ENCODE measurements at places on chromosomes 4 and X.
A peak's percentile ranks its signal among the peaks of the same experiment; 100 is the strongest.

GRCh38 chrX:15758140-15758539 is 20.1 kb downstream of the CA5B start:
- ATAC-seq, result no peak

DNA sequence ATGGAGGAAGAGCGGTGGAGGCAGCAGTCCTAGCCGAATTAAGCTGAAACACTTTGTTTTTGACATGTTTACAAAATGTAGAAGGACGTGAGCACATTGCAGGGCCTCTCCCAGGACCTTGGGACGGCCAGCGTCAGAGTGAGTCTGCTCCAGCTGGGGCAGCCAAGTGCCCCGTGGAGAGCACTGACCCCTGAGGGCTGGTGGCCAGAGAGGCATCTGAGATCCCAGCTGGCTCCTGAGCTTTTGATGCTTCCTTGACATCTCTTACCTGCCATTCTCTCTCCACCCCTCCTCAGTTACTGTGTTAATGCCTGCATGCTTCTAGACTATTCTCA is 24.7 kb downstream of the NAT8L start:
- no peak for ATAC-seq

GRCh38 chr4:161936625-161937550 is 226.9 kb downstream of the FSTL5 start:
- no peak for ATAC-seq

DNA sequence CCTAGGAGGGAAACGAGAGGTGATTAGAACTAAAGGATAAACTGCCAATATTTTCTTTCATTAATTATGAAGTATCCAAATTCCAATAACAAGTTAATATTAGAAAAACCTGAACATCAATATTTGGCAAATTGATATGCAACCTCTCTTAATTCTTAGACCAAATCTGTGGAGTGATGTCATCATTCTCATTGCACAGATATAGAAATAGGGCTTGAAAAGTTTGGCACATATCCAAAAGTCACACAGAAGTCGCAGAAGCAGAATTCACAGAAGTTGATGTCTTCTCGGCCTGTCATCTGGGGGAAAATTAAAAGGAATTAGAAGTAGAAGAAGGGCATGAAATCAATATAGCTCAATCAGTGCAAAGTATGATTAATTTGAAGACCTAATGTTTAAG is 36.9 kb downstream of the ENPEP start:
- no peak for ATAC-seq

GRCh38 chrX:30795981-30796958 is 92.8 kb downstream of the TAB3 start:
- no peak for ATAC-seq

DNA sequence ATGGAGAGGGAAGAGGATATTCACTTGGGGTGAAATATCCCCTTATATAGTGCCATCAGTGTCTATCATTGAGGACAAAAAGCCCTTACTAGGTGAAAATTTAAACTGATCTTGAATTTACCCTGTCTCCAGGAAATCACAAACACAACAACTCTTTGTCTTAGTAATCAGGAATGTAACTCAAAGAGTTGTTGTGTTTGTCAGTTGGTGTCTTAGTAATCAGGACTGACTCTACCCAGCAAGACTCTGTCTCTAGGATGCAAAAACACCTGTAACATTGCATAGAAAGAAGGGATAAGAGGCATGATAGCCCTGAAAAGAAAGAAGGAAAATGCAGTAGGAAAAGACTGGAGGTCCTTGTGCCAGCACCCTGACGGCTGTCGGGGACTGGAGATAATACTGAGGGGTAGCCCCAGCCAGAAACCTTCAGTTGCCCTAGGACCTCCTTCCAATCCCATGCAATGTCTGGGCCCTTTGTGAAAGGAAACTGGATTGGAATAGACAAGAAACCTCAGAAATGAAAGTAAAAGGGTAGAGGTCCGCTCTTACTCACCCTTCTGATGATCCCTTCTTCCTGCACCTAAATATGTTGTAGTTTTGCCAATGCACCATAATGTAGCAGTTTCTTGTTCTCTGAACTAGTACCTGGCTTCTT is 45.3 kb downstream of the HMGB2 start:
- no peak for ATAC-seq

GRCh38 chr4:150258569-150258968 is 180.3 kb downstream of the DCLK2 start:
- peak; percentile 6 for ATAC-seq

- peak; percentile 13 for ATAC-seq
Observed at GRCh38 chrX:49041744-49042580, 1.2 kb downstream of the TFE3 start.

- no peak for ATAC-seq
Observed at GRCh38 chr4:145299380-145300076, 119.1 kb upstream of the OTUD4 start.

GRCh38 chr4:126023896-126024295 is 709.1 kb downstream of the FAT4 start:
- no peak for ATAC-seq

DNA sequence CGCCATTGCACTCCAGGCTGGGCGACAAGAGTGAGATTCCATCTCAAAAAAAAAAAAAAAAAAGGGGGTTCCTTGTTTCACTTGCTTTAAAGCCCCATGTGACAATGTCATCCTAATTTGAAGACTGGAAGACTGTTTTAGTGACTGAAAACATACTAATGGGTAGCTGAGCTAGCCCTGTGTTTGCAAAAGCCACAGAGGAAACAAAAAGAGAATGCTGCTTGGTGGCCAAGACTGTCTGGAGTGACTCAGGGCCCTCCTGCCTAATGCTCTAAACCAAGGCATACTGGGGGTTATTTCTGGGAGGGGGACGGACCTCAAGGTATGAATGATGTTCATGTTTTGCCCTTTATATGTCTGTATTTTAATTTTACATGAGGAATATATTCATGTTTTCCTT is 16.0 kb downstream of the HPSE start:
- ATAC-seq, result no peak

DNA sequence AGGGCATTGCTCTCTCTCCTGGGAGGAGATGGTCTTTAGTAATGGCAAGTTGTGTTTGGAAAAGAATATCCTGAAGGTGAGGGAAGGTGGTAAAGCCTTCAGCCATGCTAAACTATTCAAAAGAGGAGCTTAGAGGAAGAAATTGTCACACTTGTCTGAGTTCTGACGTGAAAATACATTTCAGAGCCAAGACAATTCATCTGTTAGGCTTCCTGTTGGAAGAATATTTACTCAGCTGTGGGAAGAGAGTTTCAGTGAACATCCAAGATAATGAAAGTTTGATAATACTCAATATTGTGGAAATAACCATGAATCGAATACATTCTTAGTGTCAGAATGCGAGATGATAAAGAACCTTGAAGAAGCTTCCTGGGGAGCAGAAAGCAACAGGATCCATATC is 143.3 kb downstream of the GPAT3 start:
- no peak for ATAC-seq

GRCh38 chr4:8893624-8894423 is 22.2 kb upstream of the HMX1 start:
- ATAC-seq, result no peak

GRCh38 chrX:66005830-66006449 is 33.9 kb downstream of the VSIG4 start:
- ATAC-seq, result no peak

- no peak for ATAC-seq
Observed at GRCh38 chrX:136582624-136583023, 50.6 kb downstream of the VGLL1 start.

GRCh38 chr4:54902976-54903375 is 222.4 kb downstream of the KDR start:
- no peak for ATAC-seq

- ATAC-seq, result no peak
Observed at GRCh38 chr4:70138751-70139150, 15.3 kb upstream of the PRR27 start.

DNA sequence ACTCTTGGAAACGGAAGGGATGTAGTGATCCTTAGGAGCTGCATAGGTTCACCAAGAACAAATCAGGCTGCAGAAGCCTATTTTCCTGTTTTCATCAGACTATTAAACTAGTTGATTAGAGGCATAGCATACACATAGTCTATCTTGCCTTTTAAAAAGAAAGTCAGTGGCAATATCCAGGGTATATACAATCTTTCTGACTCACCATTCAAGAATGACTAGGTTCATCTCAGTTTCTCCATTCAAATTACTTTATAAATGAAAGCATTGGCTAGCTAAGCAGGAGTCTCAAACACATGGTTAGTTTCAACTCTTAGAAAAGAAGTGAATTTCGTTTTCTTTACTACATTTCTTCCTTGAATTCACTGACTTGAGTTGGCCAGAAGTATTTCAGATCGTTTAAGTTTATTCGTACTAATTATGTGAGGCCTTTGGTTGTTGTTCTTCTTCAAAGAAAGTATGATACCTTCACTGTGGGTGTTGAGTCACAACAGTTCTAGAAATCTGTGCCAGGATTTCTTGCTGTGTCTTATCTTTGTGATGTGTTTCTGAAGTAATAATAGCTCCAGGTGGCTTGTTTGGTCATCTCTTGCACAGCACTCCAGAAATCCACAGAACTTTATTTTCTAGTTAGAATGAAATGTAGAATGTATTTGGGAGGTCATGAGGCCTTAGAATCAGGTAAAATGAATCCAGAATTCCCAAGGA is 88.2 kb downstream of the AWAT2 start:
- no peak for ATAC-seq

GRCh38 chr4:5734853-5735252 is 23.9 kb downstream of the EVC start:
- ATAC-seq, result peak; percentile 26

- no peak for ATAC-seq
Observed at GRCh38 chr4:147651563-147651962, 32.4 kb downstream of the PRMT9 start.

DNA sequence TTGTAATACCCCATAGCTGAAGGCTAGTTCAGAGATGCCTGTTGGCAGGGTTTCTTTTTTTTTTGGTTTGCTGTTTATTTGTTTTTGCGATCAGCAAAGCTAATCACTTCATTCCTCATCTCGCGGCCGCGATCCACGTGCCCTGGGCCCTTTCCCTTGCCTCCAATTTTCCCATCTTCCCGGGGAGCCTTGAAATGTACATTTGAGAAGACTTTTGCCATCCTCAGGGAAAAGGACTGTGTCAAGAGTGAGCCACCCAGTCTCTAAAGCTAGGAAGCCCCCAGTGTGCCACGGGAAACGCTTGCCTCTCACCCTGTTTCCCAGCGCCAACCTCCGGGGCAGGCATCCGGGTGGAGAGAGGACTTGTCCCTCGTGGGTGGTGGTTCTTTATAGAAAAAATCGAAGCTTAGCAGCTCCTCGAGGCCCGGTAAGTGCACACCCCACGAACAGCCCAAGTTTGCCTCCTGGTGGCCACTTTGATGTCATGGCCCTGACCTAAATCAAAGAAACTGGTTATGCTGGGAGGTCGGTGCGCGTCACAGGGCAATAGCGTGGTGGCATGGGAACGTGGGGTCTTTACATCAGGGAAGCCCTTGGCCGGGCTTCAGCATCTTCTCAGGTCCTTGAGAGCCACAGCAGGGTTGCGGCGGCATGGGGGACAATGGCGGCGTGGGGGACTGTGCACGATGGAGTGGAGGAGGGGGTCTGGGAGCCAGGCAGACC is 42.0 kb downstream of the MAP7D3 start:
- ATAC-seq, result peak; percentile 27

DNA sequence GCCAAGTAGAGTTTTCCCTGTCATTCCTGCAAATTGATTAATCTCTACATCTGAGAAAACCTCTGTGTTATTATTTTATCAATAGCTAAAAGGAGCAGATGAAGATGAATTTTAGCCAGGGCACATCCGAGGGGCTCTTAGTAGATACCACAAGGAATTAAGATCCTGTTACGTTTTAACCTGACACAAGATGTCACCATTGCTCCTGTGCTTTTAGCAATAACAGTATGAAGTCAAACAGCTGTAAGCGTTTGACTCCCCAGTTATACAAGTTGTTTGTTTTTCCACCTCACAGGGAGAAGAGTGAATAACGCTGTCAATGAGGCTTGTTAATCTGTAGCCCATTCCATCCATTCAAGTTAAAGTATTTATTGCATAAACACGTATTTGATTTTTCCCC is 76.0 kb upstream of the AP1S2 start:
- no peak for ATAC-seq

GRCh38 chrX:9794495-9794894 is 8.3 kb downstream of the SHROOM2 start:
- no peak for ATAC-seq

- no peak for ATAC-seq
Observed at GRCh38 chrX:133307637-133308498, 89.7 kb upstream of the TFDP3 start.

DNA sequence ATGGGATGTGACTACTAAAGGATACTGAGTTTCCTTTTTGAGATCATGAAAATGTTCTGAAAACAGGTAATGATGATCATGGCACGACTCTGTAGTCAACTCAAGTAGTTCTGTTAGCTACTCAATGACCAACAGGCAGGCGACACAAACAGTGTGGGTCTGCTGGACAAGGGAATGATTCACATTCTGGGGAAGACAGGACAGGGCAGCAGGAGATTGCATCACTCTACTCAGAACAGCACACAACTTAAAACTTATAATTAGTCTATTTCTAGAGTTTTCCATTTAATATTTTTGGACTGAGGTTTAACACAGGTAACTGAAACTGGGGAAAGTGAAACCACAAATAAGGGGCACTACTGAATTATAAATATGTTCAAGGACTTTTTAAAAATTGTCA is 365.2 kb downstream of the PRDM5 start:
- no peak for ATAC-seq

DNA sequence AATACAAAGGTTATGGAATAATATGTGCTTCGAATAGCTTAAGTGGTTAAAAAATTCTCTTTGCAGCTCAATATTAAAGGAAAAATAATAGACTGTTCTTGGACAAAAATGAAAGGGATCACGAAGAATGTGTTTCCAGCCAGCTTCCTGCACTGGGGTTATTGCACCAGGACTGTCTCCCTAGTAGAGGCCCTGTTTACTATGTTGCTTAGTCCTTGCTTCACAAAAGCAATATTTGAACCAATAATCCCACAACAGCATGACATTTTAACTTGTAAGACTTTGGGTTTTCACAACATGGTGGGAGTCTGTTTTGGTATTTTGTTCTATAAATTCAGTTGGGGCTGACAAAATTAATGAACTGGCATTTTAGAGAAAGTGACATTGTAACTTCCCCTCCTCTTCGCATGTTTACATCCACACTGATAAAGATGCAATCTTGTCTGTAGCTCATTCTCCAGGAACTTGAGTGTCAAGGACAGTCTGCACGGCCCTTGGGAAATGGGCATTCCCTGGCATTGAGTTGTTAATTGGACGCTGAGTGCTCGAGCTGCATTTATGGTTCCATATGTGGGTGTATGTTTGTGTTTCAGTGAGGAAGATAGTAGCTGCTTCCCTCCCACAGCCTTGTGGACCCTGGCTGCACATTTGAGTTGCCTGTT is 39.0 kb downstream of the SHROOM2 start:
- ATAC-seq, result no peak
